Pancreas (tissue), 10 donors: ENCODE measurements at places on chromosomes 4 and X. TPM values are rescaled to one million over a fixed set of nuclear protein-coding genes. Genes with fewer than 3 reads are reported as not detected.

Gene SSX2B
- not detected for polyA plus RNA-seq

Gene ESX1
- not detected for polyA plus RNA-seq

Gene RPS6KA3
- polyA plus RNA-seq = 4.8 TPM

Gene KLF8
- polyA plus RNA-seq = 3.4 TPM

Gene CCKAR
- not detected for polyA plus RNA-seq

Gene SMIM10L2A
- 1.6 TPM for polyA plus RNA-seq

Gene ZCCHC18
- 1.2 TPM for polyA plus RNA-seq

Gene ERAS
- 0.11 TPM for polyA plus RNA-seq

Gene CFAP97
- 3.4 TPM for polyA plus RNA-seq

Gene TMPRSS11F
- polyA plus RNA-seq = not detected

Gene TENM3
- polyA plus RNA-seq = 0.99 TPM

Gene OTUD6A
- polyA plus RNA-seq = not detected

Gene CCNG2
- polyA plus RNA-seq = 5.1 TPM

Gene EXOSC9
- 8.0 TPM for polyA plus RNA-seq
